ENCODE measurements at places on chromosomes 11 and 22.
A peak's percentile ranks its signal among the peaks of the same experiment; 100 is the strongest.

DNA sequence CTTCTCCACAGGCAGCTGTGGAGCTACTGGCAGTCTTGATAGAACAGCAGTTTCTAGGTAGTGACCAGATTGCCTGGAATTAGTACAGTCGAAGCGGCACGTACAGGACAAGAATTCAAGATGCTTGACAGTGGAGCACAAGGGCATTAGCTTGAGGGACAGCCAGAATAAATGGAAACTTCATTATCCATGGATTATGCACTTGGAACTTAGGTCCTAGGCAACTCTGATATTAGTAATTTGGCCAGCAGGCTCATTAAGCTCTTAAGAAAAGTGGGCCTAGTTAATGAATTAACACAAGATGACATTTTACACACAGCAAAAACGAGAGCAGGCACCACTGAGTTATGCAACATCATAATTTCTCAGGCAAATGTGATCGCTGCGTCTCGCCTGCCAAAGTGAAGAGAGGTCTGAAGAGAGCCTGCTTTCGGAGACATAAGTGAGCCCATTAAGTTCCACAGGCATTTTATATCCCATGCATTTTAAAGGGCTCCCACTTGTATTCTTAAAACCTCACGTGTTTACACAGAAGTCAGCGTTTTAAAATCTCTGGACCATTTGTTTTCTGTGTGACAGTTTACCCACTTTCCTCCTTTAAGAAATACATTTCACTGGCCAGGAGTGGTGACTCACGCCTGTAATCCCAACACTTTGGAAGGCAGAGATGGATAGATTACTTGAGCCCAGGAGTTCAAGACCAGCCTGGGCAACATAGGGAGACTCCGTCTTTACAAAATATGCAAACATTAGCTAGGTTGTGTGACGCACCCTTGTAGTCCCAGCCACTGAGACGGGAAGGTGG, 66.2 kb downstream of the COMMD9 start:
- DNase-seq: no peak

DNA sequence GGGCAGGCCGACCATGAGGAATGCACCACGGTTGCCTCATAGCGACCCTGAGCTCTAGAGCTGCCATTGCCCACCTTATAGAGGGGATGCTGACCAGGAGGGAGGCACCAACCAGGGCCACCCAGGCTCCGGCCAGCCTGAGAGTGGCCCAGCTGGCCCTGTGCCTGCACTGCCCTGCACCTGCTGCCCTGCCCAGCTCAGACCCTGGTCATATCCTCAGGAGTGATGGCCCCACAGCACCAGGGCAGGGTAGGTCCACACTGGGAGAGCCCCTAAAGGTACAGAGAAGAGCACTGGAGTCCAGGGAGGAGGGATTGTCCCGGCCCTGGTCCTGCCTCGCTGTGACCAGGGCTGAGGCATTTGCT, 127.8 kb downstream of the MED15 start:
- no peak for DNase-seq

- no peak for DNase-seq
These were observed 3.3 kb downstream of the FAM227A start for GRCh38 chr22:38652859-38653258.

GRCh38 chr11:64097468-64098317, 62.0 kb downstream of the FLRT1 start:
- no peak for DNase-seq

DNA sequence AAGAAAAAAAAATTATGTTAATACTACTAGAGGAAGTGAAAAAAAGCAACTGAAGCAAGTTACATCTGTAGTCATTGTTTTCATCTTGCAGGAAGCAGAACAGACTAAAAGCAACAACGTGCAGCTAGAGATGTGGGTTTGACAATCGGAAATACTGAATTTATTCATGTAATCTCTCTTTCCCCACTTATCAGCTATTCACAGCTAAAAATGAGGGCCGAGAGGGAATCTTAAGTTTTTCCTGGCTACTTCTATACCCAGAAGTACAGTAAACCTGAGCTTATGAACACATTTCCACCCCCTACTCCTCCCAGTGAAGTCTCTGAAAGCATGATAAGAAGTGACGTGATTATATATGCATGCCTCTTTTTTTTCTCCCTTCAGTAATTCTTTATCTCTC, 116.5 kb downstream of the SPON1 start:
- DNase-seq: no peak

DNA sequence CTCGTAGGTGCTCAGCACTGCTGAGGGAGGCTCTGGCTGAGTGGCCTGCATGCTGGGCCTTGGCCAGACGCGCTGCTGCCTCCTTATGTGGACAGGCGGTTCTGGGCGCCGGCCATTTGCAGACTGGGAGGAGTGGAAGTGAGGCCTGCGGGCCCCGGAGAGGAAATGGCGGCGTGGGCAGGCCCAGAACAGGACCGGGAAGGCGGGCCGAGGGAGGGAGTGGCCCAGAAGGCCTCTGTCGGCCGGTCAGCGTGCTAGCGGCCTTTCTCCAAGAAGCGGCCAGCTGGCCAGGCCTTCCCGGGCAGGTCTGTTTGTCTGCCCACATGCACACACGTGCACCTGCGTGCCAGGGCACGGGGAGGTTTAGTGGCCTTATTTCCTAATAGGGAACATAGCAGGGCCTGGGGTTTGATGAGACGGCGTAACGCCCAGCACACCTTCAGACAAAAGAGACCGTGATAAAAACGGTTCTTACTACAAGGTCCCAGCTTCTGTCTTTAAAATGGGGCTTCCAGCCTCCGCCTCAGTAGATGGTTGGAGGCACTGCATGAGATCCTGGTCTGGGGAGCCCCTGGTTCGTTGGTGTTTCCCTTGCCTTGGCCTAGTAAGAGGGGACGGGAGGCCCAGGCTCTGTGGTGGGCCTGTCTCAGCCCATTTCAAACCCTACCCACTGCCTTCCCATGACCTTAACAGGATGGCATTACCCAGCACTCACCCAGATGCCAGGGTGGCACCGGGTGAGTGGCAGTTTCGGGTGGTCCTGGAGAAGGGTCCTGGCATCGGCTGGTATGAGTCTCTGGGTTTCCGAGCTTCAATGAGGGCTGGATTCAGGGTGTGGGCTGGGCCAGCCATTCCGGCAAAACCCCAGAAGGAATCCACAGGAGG, 65.1 kb upstream of the PPARA start:
- DNase-seq: no peak

- DNase-seq: no peak
These were observed 34.6 kb upstream of the MN1 start for GRCh38 chr22:27836181-27836580.

DNA sequence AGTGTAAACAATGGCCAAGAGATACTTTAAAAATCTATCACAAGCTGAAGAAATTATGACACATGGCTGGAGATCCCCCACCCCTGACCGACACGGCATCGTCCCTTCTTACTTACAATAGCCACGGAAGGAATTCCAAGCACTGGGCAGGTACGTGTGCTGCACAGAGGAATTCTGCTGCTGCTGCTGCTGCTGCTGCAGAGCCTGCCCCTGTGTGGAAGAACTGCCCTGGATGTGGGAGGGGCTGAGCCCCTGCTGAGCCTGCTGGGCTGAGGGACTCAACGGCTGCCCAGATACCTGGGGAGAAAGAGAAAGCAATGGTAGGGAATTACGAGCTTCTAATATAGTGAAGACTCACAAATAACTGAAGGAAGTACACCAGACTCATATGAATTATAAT, 15.0 kb upstream of the NFRKB start:
- no peak for DNase-seq

DNA sequence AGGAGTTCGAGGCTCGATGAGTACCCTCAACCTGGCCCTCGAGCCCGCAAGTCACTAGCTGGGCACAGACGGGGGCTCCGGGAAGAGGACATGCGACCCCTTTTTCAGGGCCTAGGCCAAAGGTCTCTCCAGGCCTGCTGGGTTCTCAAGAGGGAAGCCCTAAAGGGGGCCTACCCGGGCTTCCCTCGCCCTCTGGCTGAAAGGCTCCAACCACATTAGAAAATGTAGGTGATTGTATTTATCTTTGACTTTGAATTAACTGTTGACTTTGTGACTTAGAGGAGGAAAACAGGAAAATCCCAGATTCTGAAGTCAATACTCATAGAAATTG, 7.3 kb upstream of the PAX6 start:
- DNase-seq: no peak

- no peak for DNase-seq
These were observed 7.2 kb downstream of the DTX4 start for GRCh38 chr11:59179121-59179520.

- peak; percentile 38 for DNase-seq
These were observed 17.0 kb downstream of the CD3E start for GRCh38 chr11:118321386-118322082.

- peak; percentile 57 for DNase-seq
These were observed at the start of gene SERHL2 for GRCh38 chr22:42553475-42554361. Gene SERHL2 (plus strand): TSS chr22:42553956. CDS start chr22:42554021, 65 bp downstream.

- DNase-seq: no peak
These were observed 732.3 kb downstream of the BRD1 start for GRCh38 chr22:49095366-49095765.

DNA sequence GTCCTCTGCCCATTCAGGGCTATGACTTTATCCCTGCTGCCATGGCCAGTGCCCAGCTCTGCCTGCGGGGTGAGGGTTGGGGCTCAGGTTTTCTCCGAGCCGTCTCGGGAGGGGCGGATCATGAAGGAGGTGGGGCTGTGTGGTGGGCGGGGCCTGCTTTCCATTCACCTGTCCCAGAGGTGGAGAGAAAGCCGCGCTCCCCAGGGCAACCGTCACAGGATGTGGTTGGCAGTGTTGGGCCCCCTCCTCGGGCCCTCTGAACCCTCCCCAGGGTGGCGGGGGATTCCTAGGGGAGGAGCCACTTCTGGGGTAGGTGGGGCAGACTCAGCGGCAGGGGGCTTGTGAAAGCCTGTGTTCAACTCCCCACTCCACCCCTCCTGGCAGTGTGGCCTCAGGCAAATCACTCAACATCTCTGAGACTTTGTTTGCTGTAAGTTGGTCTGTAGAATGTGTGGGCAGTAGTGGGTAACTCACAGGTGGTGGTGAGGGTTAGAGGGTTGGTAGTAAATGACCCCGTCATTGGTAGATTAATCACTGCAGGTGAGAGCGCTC, 50.3 kb downstream of the CD6 start:
- no peak for DNase-seq

DNA sequence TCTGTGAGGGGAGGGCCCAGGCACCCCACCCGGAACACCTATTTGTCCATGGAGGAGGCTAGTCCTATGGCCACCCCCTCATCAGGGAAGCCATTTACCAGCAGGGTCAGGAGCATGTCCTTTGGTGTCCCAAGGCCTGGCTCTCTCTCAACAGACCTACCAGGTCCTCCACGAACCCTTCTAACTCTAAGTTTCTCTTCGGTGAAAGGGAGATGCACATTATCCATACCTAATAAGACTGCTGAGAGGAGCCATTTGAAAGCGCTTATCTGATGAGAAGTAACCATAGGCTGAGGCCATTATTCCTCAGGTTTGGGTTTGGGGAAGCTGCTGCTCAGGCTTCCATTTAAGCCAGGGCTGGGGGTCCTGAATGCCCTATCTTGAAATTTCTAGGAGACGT, 9.2 kb upstream of the TOP3B start:
- DNase-seq: no peak

DNA sequence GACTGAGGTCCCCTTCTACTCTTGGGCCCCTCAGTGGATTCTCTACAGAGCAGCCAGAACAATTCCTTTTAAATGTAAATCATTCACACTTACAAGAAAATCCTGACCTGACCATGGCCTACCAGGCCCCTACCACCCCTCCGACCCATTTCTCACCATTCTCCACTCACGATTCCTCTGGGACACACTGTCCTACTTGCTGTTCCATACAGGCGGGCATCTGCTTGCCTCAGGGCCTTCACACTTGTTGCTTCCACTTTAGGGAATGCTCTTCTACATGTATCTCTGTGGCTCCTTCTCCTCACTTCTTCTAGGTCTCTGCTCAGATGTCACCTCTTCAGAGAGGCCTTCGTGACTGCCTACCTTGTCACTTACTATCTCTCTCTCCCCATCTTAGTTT, 3.4 kb downstream of the USH1C start:
- DNase-seq: no peak

DNA sequence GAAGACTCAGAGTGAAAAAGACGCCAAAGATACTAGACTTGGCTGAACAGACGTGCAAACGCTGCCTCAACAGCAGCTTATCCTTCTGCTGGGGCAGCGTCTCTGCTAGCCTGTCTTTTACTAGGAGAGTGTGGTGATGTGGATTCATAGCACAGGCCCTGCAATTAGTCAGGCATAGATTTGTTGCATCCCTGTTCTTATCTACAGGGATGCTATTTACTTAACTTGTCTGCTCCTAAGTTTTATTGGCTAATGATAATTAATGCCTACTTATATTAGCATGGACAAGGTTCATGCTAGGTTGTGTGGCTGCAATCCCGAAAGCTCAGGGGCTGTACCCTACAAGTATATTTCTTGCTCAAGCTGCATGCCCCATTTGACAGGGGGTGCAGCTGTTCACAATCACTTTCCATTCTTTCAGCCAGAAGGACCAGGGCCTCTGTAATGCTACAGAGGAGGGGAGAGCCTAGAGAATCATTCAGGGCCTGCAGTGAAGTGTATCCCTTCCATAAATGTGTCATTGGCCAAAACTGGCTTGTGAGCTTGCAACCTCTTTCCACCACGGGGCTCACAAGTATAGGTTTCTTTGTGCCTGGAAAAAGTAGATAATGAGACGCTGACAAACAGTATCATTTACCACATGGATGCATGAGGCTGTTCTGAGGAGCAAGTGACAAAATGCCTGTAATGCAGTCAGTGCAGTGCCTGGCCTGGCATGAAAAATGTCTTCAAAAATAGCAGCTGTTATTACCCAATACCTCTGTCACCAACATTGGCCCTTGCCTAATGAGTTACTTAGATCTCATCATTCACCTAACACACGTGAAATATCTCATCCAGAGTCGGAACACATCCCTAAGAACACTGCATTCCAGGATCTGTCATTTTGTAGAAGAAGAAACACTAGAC, 685.8 kb upstream of the API5 start:
- DNase-seq: no peak

DNA sequence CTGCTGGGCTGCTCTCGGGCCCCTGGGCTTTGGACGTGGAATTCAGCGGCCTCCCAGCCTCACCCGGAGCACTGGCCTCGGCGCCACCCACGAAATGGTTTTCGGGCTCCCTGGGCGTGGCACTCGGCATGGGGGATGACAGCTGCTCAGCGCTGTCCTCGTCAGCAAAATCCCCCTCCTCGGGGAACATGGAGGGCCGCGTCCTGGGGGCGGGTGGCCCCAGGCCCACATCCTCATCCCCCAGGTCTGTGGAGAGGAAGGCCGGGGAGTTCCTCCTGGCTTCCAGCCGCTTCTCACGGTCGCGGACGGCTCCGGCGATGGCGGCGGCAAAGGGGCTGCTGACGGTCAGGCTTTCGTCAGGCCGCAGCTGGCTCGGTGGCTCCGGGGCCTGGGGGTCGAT, 88.4 kb downstream of the CTTN start:
- no peak for DNase-seq

GRCh38 chr11:59614277-59615119, 1.1 kb downstream of the OSBP start:
- DNase-seq: peak; percentile 32
